ENCODE measurements at places on chromosomes 2 and 18.

GRCh38 chr2:182866095-182866460 is 359 bp downstream of the FRZB start:
- no peak for DNase-seq

- no peak for DNase-seq
Observed at GRCh38 chr18:76131738-76132137, 363.3 kb downstream of the ZNF516 start.

DNA sequence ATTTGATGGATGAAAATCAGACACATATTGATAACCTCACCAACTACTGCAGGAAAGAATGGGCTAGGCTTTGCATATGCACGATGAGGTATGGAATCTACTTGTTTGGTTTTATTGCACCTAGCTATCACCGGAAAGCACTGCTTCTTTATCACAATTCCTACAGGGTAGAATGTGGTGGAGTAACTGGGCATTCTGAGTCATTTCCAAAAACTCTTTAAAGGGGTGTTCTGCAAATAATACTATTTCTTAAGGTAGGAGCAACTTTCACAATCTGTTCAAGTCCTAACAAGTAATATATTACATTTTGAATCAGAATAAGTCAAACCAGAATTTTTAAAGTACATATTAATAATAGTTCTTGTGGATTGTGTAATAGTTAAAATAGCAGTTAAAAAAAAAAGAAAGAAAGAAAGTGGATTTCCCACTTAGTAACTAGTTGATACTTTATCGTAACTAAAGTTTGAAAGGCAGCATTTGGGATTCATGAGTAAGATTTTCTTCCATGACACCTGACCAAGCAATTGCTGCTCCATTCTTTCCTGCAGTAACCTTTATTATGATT is 40.5 kb downstream of the INO80C start:
- no peak for DNase-seq

- no peak for DNase-seq
Observed at GRCh38 chr2:29147963-29148362, 32.7 kb downstream of the CLIP4 start.

DNA sequence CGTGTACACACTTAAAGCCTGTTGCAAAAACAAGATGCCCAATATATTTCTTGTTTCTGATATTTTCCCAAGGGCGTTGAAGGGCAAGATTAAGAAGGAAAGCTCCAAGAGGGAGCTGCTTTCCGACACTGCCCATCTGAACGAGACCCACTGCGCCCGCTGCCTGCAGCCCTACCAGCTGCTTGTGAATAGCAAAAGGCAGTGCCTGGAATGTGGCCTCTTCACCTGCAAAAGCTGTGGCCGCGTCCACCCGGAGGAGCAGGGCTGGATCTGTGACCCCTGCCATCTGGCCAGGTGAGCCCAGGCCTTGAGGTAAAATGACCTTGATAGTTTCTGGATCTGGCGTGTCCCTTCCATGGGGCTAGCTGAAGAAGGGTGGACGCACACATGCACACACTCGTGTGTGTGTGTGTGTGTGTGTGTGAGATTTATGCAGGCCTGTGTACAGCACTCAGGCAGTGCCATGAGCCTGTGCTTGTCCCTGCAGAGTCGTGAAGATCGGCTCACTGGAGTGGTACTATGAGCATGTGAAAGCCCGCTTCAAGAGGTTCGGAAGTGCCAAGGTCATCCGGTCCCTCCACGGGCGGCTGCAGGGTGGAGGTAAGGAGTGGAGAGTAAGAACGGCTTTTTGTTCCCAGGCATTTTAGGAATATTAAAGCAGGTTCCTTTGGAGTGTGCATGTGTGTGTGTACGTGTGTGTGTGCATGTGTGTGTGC is 23.6 kb downstream of the MLPH start:
- DNase-seq: no peak

GRCh38 chr18:30288662-30289414 is 753.7 kb downstream of the DSC3 start:
- DNase-seq: no peak

DNA sequence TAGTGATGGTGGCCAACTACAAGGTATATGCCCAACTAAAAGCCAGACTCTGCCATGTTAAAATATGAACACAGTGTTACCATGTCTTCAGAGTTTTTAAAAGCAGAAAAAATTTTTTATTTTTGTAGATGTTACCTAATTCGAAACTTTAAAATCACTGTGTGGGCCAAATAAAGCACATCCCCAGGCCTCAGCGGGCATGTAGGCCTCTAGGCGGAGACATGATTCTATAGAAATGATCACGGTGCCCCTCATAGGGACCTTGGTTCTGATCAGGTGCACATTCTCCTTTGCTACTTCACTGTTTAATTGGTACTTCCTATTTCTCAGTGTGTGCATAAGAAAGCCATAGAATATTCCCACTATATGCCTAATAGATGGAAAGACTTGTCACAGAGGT is 349.2 kb downstream of the XIRP2 start:
- no peak for DNase-seq

All from GOT3 (cell line).